ENCODE measurements at places on chromosomes 7 and 10. TPM values are rescaled to one million over a fixed set of nuclear protein-coding genes. Genes with fewer than 3 reads are reported as not detected.

GRCh38 chr10:120314442-120314841 is 142.6 kb upstream of the PLPP4 start:
- no peaks in the 10 kb centered on the region for H3K36me3 ChIP-seq
- no peaks in the 10 kb centered on the region for H3K27me3 ChIP-seq
- no peak overlapping the region for H3K27ac ChIP-seq
- H3K4me1 ChIP-seq, result peaks cover 5% of the 10 kb centered on the region
- H3K4me3 ChIP-seq, result no peak overlapping the region

The CREB5 gene
- total RNA-seq, result 4.6 TPM

The SRI gene
- 115 TPM for total RNA-seq

The TMEM139 gene
- 0.69 TPM for total RNA-seq

DNA sequence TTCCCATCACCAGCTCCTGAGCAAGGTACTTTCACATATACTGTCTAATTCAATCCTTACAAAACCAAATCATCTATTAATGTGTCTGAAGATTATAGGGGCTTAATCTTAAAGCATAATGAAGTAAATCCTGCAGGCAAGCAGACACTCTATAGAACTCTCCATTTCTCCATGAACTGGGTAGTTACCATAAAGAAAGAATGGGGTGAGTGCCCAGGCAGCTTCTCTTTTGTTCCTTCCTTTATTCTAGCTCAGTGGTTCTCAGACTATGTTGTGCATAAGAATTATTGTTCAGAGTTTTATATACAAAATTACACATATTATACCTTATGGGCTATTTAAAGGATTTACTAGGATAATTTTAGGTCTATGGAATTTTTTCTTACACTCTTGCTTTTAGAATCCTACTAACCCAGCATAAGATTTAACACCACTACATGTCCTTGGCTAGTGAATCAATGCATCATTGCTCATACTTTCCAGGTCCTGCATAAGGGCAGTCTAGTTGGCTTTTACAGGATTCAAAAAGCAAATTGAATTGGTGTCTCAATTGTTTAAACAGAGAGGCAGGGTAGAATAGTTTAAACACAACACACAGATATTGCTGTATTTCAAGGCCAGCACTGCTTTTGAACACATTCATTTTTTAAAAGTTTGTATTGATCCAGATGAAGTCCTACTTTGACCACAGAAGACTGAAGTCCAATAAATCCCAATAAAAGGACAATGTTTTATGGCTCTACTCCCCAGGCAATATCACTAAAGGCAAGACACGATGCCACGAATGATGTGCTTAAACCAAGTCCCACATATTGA is 12.9 kb downstream of the SGCE start:
- H3K4me3 ChIP-seq, result no peak overlapping the region
- no peak overlapping the region for H3K27ac ChIP-seq
- DNase-seq, result no peak
- peaks cover 5% of the 10 kb centered on the region for H3K4me1 ChIP-seq
- no peaks in the 10 kb centered on the region for H3K36me3 ChIP-seq
- no peaks in the 10 kb centered on the region for H3K27me3 ChIP-seq

The SLC18A2 gene
- total RNA-seq, result 0.42 TPM

DNA sequence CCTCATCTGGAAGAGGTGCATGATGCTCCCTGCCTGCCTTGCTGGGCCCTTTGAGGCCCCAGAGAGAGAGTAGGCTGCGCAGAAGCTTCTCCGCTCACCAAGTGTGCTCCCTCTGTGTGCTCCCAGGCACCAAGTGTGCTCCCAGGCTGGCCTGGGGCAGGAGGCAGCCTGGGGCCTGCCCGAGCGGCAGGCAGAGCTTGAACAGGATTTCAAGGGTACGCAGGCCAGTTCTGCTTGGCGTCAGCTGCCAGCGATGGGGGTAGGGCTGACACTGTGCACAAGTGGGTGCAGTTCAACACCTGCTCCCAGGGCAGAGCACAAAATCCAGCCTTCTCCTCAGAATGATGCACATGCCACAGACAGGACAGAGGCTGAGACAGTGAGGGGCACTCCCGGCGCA is 119.7 kb downstream of the FAM53B start:
- H3K36me3 ChIP-seq, result no peaks in the 10 kb centered on the region
- peaks cover 21% of the 10 kb centered on the region for H3K4me1 ChIP-seq
- H3K27me3 ChIP-seq, result no peaks in the 10 kb centered on the region
- no peak overlapping the region for H3K4me3 ChIP-seq
- no peak for DNase-seq
- no peak overlapping the region for H3K27ac ChIP-seq

The TMEM178B gene
- 0.39 TPM for total RNA-seq
